Mammary epithelial cell (primary cell): ENCODE measurements at places on chromosomes 12 and 14. TPM values are rescaled to one million over a fixed set of nuclear protein-coding genes. Genes with fewer than 3 reads are reported as not detected.

- DNase-seq, result no peak
These were observed 254.6 kb downstream of the C12orf42 start for GRCh38 chr12:103241184-103241583.

OR4Q2 gene
- total RNA-seq, result not detected in 2 replicates

DNA sequence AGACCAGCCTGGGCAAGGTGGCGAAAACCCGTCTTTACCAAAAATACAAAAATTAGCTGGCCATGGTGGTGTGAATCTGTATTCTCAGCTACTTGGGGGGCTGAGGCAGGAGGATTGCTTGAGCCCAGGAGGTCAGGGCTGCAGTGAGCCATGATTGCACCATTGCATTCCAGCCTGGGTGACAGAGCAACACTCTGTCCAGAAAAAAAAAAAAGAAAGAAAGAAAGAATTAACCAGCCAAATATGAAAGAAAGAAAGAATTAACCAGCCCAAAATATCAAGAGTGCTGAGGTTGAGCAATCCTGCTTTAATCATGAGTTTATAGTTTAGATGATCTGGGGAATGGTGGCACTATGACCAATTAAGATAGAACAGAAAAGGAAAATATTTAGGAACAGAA lies 3.5 kb upstream of the ACTN1 start:
- no peak for DNase-seq

DNA sequence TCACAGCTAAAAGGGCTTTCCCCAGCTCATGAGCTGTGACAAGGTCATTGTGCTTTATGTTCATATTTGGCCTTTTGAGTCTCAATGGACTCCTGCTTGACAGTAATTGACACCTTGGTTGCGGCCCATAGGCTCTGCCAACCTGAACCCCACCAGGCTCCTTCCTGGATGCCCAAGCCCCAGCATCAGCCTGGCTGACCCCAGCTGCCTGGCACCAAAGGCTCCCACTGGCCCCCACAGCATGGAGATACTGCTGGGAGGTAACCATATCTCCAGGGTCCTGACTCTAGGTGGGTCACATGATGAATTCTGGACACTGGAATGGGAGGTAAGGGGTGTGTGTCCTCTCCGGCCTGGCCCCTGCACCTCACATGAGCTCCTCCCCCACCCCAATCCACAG lies 50.2 kb downstream of the CLMN start:
- DNase-seq, result no peak

GRCh38 chr14:73260574-73260973 lies 23.3 kb downstream of the PAPLN start:
- DNase-seq, result no peak

PRORP gene
- total RNA-seq, result 29.0 and 33.5 TPM in 2 replicates

GRCh38 chr12:111170543-111170942 lies 198.4 kb downstream of the PHETA1 start:
- no peak for DNase-seq

DNA sequence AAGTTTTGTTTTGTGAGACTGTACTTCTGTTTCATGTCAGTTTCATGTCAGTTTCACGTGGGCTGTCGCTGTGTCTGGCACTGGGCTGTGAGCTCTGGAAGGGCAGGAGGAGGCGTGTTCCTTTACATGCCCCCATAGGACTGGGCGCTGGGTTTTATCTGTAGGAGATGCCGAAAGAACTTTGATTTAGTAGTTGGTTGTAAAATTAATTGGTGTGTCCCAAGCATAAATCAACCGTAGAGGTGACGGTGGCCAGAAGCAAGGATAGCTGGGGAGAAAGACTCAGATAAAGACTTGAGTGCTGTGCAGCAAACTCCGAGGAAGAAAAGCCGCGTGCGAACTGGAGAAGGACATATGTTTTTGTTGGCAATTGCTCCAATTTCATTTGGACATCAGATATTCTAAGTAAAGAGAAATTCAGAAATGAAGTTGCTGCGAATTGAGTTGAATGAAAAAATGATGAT lies 182.5 kb downstream of the VRK1 start:
- DNase-seq, result no peak

DNA sequence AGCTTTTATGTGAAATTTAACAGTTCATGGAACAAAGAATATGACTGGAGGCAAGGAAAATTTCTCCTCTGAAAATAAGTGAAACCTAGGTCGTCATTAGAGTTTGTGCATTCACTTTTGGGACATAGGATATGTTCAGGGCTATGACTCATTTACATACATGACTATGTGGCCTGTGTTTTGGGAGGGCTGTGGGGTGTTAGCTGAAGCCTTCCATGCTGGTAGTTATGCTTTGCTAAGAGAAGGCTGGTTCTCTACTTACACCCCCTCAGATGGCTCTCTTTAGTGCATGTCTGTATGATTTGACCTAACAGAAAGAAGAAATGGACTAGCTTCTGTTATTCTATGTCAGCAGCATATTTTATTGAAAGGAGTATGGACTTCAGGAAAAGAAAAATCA lies 416.5 kb upstream of the GARIN6 start:
- DNase-seq, result no peak

DNA sequence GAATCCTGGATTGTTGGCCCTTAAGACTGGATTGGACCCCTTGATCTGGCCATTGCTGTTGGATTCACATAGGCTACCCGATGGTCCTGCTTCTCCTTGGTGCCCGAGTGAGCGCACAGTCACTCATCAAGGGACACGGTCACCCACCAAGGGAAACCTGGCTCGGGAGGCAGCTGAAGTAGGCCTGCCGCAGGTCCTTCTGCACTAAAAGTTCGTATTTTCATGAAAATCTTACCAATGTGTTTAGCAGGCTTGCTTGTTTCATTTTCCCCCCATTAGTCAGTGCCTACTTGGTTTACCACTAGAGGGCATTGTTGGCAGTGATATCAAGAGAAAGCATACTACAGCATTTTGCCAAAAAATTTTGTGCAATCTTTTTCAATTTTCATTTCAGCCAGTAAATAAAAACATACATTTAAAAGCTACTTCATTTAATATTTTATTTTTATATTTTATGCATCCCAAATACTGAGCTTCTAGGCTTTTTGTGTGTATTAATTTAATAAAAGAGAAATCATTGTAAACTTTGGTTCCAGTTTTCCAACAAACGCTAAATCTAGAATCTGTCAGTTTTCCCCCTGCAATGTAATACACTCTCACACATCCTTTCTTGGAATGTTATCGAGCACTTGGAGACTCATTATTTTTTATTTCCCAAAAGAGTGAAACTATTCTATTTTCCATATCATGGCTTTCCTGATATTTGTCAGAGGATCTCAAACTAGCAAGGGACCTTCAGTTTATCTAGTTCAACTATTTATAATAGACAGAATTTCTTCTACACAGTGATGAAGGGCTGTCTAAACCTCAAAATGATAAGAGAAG lies 116.7 kb downstream of the LMNTD1 start:
- DNase-seq, result peak; percentile 56

GRCh38 chr12:61513499-61513898 lies 746.7 kb upstream of the USP15 start:
- no peak for DNase-seq

BDKRB2 gene
- total RNA-seq, result 7.5 TPM

GRCh38 chr12:100823963-100824362 lies 29.4 kb downstream of the ANO4 start:
- peak; percentile 76 for DNase-seq

- no peak for DNase-seq
These were observed 22.0 kb downstream of the LRTM2 start for GRCh38 chr12:1842183-1842904.

PLEKHG3 gene
- 47.8 TPM for total RNA-seq

CLEC1B gene
- not detected for total RNA-seq

TMEM52B gene
- total RNA-seq, result not detected

GRCh38 chr12:46562625-46563225 lies 190.2 kb upstream of the SLC38A2 start:
- peak; percentile 95 for DNase-seq

DNA sequence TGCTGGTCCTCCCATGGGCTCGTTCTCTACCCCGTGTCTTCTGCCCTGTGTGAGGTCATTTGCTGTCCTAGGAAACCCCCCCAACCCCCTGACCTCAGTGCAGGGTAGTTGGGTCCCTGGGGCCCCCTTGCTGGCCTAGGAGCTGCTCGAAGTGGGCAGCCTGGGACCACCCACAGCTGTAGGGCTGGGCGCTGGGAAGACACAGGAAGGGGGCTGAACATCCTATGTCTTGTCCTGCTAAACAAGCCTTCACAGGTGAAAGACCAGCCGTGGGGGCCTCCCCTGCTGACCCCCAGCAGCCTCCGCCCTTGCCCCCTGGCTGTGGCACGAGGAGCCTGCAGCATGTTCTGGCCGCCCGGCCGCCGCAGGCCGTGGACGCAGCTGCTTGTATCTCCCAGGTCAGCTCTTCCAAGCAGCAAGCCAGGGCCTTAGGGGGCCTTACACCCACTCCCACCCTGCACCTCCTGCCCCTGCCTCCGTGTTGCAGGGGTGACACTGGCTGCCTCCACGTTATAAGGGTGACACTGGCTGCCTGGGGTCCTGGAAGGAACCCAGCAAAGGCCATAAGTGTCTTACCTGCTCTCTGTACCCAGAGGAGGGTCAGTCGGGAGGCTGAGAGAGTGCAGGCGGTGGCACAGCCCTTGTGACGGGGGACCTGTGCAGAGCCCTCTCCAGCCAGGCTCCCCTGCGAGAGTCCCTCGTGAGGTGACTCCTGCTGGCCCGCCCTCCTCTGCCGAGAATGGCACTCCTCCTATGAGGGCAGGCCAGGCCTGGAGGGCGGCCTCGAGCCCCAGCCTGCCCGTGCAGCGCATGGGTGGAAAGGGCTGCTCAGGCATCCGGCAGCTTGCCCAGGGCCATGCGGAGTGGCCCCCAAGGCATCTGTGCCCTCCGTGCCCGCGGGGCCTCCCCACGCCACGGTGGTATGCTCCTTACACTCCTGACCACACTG lies 11.5 kb upstream of the TEX22 start:
- no peak for DNase-seq

DNA sequence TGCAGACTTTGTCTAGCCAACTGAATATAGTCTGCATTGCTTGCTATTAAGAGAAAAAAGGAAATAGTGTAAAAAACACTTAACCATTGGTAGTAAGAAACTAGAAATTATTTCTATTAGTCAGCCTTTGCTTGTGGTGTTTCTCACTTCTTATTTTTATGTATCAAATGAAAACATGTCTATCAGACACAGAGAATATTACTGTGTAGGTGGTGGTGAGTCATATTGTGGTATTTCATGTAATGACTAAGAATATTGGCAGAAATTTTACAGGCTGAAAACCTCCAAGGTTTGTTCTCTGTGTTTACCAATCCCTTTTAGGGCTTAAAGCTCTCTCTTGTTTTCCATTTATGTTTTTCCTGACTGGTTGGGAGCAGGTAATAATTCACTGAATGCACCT lies 87.2 kb downstream of the DAAM1 start:
- DNase-seq, result peak; percentile 92
